ENCODE measurements at places on chromosomes 3 and 15.

GRCh38 chr3:116445311-116445841 is at the start of gene LSAMP:
Gene LSAMP (minus strand): TSS chr3:116445487.
- DNase-seq: peak; percentile 59

DNA sequence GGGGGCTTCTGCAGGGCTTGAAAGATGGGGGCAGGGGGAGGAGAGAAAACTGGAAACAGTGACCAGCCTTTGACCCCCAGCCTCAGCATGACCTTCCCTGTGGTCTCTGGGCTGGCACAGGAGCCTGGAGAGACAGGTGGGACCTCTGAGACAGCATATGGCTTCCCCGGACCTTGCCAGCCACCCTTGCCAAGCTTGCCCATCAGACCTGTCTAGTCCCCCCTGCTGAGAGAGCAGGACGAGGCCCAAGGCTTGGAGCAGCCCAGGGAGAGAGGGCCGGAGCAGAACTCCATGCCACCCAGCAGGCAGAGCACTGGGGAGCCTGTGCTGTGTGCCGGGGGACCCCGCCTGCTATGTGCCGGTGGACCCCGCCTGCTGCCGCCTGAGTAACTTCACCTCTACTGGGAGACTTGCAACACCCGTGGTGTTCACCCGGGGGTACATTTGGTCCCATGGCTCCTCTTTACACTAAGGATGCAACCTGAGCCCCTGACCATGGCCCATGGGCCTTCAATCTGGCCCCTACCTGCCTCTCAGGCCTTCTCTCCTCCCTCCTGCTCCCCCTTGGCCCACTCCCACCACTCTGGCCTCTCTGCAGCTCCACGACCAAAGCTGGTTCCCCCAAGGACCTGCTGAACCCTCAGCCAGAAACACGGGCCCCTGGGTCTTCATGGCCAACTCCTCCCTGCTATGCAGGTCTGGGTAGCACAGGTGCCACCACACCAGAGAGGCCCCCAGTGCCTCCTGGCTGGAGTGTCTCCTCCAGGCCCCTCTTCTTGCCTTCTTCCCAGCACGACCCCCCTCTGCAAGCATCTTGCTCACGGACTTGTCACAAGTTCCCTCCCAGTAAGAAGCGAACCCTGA is 21.1 kb upstream of the SLC41A3 start:
- no peak for DNase-seq

- peak; percentile 80 for DNase-seq
These were observed 37.8 kb downstream of the KLF13 start for GRCh38 chr15:31364301-31365031.

DNA sequence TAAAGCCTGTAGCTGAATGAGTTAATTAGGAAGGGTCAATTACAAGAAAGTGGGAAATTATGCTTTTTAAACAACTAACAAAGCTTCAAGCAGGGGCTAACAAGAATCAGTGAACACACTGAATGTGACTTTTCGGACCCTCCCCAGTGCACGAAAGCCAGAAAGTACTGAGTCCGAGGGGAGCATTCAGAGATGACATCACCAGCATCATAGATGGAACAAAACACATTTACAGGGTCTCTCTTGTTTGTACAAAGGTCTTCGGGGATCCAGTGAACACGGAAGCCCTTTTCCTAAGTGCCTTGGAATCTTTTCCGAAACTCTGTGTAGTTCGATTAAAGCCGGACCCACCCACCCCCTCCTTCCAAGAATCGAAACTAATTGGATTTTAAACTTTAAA is 829 bp downstream of the DCP1A start:
- DNase-seq: peak; percentile 9

- peak; percentile 66 for DNase-seq
These were observed 77.2 kb upstream of the SLC6A11 start for GRCh38 chr3:10738688-10739372.

GRCh38 chr3:171700653-171701052 is 109.6 kb downstream of the PLD1 start:
- no peak for DNase-seq

All from BE2C (cell line).